DMS79 (cell line): ENCODE measurements at places on chromosomes 7 and 10.

DNA sequence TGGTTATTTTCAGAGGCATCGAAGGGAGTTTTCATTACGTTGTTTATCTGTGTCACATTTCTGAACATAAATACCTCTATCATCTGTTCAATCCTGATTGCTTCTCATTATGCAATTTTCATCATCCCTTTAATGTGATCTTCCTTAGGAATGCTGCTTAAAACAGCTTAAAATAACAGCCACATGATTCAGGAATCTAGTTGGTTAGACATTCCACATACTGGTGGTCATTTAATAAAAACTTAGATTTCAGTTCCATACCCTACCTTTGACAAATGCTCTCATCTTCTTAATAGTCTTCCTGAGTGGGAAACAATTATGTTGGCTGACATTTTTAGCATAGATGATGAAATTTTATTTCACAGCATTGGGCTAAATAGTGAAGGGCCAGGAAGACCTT, 191.3 kb upstream of the CDCA7L start:
- DNase-seq = no peak

GRCh38 chr7:22934023-22934422, 79.9 kb downstream of the HYCC1 start:
- DNase-seq = no peak

DNA sequence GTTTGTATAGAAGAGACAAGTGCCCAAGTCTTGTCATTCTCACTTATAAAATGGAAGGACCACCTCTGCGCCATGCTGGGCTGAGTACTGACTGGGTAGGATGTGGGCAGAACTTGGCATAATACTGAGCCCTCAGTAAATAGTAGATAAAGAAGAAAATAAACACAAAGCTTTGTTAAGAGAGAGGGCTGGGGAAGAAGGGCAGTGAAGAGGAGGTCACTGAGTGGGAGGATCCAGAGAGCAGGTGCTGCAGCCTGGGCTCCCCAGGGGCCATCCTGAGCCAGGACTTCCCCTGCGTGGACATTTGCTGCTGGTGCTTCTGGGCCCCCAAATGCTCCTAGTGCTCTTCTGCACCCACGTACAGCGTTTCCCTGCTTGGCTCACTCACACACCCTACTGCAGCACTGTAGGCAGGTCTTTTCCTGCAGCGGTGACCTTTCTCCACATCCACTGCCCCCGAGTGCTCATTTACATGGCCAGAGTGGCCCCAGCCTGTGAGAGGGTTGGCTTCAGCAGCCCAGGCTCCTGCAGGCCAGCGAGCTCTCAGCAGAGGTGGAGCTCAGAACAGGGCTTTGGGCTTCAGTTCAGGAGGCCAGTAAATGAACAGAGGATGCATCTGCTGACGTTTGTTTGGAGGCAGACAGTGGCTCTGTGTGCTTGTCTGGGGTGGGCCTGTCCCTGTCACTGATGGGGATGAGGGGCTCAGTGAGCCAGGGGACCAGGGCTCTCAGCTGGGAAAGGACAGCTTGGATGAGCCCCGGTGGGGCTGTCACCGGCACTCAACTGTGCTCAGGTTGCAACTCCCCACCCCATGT, 164.6 kb downstream of the ADARB2 start:
- DNase-seq = no peak

- no peak for DNase-seq
Measured at GRCh38 chr7:91620827-91621226, 259.7 kb downstream of the MTERF1 start.

- DNase-seq = no peak
Measured at GRCh38 chr10:52400562-52400961, 86.5 kb downstream of the DKK1 start.

DNA sequence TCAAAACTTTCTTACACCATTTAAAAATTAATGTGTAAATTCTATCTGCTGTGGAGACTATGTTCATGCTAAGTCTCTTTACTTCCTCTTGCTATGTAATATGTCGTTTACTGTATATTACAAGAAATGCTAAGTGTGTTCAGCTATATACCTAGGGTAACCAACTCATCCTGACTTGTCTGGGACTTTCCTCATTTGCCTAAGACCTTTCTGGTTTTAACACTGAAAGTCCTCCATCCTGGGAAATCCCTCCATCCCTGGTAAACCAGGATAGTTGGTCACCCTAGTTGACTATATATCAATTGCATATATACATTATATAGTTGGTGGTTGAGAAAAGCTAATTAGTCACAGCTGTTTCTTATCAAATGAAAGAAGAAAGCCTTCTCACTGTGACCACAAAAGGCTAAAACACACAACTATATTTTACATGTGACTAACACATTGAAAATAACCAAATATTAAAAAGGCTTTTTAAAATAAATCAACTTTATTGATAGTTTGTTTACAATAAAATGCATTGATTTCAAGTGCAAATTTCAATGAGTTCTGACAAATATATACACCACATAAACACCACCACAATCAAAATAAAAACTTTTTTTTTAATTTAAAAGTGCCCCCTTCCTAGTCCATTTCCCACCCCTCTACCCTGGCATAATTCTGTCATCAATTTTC, 167.7 kb upstream of the INHBA start:
- no peak for DNase-seq

- no peak for DNase-seq
Measured at GRCh38 chr7:50197549-50197948, 104.5 kb upstream of the ZPBP start.

DNA sequence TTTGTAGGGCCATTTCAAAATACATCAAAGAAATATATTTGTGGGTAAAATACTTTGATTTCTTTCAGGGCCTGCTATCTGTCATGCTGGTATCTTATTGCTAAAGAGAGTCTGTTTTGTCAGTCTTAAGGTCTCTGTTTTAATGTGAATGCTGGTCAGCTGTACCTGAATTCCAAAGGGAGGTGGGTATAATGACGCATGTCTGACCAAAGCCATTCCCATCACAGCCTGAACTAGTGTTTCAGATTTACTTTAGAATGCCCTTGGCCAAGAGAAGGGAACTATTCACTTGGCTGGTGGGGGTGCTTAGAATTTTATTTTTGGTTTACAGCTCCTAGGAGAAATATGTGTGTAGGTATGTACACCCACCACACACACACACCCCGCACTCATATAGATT, 30.6 kb upstream of the MYL10 start:
- no peak for DNase-seq

DNA sequence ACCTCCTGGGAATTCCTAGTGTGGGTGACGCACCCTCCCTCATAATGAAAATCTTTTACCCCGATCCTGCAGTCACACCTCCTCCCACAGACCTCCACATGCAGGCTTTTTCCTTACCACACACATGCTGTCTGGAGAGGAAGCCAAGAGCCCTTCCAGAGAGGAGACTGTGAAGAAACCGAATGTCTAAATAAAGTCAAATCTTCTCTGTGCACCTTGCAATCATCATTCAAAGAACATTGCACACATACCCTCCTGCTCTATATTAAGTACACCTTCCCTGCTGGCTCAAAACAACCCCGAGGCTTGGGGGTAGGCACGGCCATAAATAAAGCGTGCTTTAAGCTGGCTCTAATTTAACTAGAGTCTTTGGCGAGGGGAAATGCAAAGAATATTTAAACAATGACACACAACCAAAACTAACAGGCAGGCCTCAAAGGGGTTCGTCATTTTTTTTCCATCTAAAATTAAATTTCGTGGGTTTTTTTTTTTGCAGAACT, 34.9 kb downstream of the CALML3 start:
- DNase-seq = no peak

DNA sequence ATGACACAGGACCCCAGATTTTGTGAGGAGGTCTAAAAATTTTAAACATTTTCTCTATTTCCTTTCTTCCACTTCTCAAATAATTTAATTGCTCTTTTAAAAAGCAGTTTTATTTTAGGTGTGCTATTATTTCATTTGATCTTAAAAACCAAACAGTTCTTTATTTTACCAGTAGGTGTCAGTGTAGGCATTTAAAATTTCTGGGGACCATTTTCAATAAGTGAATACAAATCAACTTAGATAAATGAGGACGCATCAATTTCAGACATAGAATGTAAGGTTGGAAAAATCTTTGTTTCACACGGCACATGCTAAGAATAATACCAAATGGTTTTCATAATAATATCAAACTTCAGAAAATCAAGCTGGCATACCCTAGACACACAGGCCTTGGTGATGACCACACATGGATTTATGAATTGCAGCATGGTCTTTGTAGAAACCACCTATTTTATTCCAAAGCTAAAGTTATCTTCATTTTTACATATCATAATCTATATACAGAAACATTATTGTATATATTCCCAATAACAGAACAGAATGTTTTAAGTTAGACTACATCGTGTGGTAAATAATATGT, 127.6 kb upstream of the SLC26A5 start:
- DNase-seq = no peak

DNA sequence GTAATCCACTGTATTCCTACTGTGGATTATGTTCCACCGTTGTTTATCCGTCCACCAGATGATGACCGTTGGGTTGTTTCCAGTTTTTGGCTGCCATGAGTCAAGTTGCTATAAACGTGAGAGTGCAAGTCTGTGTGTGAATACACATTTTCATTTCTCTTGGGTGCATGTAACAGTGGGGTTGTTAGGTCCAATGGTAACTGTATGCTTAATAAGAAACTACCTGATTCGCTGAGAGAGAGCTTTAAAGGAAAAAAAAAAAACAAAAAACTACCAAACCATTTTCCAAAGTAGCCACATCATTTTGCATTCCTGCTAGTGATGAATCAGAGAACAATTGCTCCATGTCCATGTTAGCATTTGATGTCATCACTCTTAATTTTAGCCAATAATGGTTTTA, 15.9 kb downstream of the UBN2 start:
- DNase-seq = no peak
